Midbrain (tissue), 1 donor: ENCODE measurements at places on chromosomes 2 and 18.

- DNase-seq, result peak; percentile 1
These were observed 372.5 kb downstream of the CBLN2 start for GRCh38 chr18:72171596-72171995.

DNA sequence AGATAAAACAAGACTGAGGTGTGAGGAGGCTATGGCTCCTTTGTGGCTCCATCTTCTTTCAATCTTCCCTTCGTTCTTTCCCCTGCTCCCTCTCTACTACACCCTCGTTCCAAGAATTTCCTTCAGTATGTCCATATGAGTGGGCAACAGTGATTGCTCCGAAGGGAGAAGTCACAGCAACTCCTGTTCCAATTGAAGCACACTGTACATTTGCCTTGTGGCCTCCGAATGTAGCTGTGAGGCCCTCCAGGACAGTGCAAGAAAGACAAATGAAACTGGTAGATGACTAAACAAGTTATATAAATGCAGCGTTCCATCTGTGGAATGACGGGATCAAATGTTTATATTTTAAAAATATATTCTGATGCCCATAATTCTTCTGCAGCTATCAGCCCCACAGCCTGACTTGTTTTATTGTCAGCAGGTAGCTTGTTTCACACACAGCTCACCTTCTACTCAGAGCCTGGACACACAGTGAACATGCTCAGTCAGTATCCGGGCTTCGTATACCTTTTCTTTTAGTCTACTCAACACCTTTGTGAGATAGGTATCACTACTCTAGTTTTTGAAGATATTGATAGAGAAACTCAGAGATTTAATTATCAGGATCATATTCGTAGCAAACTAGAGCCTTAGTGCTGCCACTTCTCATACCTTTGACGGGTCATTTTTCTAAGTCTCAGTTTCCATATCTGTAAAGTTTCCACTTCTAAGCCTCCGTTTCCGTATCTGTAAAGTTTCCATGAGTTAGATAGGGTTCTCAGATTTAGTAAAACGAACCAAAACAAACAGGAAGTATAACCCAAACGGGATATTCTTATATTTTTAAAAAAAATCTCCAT, 216.7 kb upstream of the STON1 start:
- no peak for DNase-seq

GRCh38 chr2:189214484-189214883, 34.9 kb upstream of the COL5A2 start:
- DNase-seq, result no peak

- no peak for DNase-seq
These were observed 224.9 kb upstream of the BOD1L2 start for GRCh38 chr18:56921896-56922480.

DNA sequence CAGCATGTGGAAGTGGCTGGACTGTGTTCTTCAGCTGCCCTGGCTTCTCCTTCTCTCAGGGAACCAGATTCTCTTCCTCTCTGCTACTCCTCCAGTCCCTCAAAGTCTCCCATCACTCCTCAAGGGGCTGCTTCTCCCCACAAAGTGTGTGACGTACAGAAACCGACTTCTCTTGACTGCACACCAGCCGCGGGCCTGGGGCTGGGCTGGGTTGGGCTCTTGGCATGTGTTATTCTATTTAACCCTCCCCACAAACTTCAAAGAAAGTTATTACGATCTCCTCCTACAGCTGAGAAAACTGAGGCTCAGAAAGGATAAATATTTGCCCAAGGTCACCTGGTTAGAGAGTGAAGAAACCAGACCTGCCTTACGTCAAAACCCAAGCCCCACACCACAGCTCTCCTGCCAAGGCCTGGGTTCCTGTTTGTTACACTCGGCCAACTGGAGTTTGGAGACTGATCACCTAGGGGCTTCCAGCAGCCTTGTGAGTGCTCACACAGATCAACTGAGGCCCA, 269.0 kb downstream of the TFCP2L1 start:
- no peak for DNase-seq

DNA sequence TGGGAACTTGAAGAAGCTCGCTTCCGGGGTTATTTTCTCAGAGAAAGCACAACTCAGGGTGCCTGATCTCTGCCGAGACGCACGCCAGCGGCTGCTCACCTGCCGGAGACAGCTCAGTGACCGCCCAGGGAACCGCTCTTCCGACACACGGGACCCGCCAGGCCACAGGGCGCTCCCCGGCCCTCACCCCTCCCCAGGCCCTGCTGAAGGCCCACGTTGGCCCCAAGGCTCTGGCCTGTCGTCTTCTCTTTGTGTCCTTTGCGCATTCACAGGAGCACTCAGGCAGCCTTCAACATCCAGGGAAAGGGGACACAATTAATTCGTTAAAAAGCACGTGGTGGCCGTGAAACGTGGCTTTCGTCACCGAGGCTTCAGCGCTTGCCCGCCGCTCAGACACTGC, 276.3 kb upstream of the SALL3 start:
- DNase-seq, result no peak

DNA sequence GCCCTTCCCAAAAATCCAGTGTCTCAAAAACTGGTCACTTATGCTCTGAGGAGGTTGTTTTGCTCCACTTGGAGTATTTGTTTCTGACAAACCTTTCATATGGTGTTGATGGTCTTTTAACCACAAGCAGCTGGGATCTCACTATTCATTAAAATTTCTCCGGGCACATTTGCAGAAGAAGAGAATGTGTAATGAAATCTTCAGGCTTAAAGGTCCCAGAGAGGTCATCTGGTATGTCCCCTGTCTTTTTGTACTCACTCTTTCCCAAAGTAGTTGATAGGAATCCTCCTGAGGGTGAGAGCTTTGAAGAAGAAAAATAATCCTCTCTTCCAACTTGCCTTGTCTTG, 430.8 kb downstream of the SETBP1 start:
- no peak for DNase-seq

DNA sequence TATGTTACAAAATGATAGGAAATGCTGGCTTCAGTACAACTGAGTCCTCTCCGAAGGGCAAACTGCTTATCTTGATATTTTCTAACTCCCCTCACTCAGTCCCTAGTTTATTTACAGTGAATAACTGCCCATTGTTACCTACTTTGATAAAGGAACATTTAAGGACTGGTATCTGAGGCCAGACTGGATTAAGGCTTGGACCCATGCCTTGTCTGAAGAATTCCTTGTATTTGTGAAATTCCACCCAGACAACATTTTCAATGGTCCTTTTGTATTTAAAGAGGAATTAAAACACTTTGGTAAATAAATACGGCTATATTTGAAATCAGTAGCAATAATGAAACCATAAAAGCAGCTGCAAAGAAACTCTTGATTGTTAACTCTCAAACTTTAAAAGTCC, 58.3 kb downstream of the PELI1 start:
- DNase-seq, result no peak

GRCh38 chr18:38981389-38981788, 1415.8 kb upstream of the CELF4 start:
- DNase-seq, result no peak

DNA sequence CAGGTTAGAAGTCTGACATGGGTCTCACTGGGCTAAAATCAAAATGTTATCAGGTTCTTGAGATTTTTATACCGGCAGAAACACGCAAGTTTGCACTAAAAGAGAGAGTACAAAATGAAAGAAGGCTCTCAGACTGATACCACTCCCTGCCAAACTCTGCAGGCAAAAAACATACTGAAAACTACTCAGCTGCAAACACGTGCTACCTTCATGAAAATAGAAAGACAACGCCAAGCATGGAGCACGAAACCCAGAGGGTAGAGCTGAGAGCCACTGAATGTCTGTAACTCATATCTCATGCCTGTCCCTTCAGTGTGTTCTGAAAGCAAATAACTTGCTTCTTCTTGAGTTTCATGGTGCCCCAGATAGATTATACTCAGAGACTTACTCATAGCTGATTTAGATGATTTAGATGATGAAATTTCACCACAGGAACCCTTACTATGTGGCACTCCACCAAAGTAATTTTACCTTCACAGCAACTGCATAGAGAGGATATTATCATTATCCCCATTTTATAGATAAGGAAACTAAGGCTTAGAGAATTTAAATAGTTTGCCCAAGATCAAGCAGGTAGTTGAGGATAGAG, 313.0 kb upstream of the SLC39A10 start:
- DNase-seq, result no peak

GRCh38 chr18:13423352-13423751, 204.8 kb downstream of the LDLRAD4 start:
- DNase-seq, result no peak

DNA sequence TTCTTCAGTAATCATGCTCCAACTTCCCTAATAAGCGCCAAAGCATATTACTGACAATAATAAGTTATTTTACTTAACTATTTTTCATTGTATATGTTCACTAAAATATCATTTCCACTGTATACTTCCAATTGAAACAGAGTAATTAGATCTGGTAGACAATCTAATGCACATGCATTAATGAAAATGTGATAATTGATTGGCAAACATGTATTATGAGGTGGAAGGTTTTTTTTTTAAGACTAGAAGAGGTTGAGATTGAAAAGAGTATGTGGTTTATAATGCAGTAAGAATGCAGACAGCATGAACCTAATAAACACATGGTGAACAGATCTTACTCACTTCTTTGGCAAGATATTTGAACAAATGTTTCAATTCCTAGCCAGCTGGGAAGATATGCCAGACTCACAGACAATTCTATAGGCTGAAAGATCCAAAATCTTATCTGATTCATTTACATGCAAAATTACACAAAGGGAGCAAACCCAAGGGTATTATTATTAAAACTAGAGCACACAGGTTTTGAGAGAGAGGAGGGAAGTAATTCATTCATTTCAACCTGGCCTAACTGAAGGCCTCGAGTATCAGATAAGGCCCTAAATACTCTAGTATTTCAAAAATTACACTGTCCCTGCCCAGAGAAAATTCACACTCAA, 2.8 kb downstream of the NCKAP1 start:
- DNase-seq, result no peak

- no peak for DNase-seq
These were observed 2.5 kb upstream of the FAP start for GRCh38 chr2:162245781-162246180.

GRCh38 chr2:8137801-8138200, 544.1 kb upstream of the ID2 start:
- no peak for DNase-seq

GRCh38 chr2:135299165-135299564, 231.9 kb downstream of the ZRANB3 start:
- DNase-seq, result no peak

- no peak for DNase-seq
These were observed 8.5 kb upstream of the ST8SIA3 start for GRCh38 chr18:57343833-57344232.

DNA sequence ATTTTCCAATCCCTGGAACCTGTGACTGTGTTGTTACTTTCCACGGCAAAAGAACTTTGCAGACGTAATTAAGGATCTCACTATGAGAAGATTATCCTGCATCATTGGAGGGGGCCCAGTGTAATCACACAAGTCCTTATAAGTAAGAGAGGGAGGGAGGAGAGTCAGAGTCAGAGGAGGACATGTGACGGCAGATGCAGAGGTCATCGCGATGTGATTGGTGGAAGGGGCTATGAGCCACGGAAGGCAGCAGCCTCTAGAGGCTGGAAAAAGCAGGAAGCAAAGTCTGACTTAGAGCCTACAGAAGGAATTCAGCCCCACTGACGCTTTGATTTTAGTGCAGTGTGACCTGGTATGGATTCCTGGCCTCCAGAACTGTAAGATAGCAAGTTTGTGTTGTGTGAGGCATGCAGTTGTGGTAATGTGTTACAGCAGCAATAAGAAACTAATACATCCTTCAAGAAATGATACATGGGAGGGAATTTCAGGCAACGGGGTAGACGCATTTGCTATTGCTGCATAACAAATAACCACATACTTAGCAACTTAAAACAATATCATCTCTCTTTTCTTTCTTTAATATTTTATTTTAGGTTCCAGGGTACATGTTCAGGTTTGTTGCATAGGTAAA, 112.7 kb upstream of the SERPINE2 start:
- no peak for DNase-seq

GRCh38 chr2:38722271-38723061, 28.7 kb downstream of the SRSF7 start:
- DNase-seq, result no peak

DNA sequence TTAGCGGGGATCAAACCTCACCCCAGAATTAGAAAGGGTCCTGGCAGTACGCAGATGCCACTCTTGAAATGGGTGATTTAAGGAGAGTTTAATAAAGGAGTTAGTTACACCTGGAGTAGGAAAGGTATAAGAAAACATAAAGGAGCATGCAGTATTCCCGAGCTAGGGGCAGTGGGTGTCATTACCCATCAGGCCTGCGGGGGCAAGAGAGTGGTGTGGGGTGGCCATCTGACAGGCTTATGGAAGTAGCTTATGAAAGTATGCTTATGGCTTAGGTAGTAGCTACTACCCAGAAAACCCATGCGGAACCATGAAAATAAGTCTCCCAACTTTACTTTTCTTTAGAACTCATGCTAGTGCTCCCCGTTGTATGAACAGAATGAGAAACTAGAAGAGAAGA, 568.9 kb upstream of the ACVR2A start:
- DNase-seq, result no peak
